ENCODE measurements at places on chromosomes 5 and 9.

- no peak for DNase-seq
These were observed 1.3 kb upstream of the HAND1 start for GRCh38 chr5:154479160-154479943.

DNA sequence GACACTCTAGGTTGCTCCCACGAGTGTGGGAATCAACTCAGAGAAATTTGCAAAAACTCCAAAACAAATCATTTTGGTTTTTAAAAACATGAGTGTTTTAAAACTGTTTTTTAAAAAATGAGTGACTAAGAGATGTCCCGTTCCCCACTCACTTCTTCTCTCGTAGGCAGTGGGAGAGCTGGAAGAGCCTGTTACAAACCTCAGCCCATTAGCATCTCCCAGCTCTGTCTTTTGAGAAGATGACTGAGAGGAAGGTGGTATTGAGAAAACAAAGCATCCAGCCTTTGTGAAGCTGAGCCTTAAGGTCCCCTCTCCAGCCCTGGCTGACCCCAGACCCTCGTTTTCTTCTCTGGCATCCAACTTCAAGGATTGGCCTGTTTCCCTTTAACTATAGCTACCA lies 4.7 kb upstream of the ANKRD33B start:
- DNase-seq, result no peak

- no peak for DNase-seq
These were observed 53.9 kb downstream of the PAM start for GRCh38 chr5:102809033-102809432.

GRCh38 chr5:36407396-36407795 lies 105.7 kb upstream of the RANBP3L start:
- DNase-seq, result no peak

DNA sequence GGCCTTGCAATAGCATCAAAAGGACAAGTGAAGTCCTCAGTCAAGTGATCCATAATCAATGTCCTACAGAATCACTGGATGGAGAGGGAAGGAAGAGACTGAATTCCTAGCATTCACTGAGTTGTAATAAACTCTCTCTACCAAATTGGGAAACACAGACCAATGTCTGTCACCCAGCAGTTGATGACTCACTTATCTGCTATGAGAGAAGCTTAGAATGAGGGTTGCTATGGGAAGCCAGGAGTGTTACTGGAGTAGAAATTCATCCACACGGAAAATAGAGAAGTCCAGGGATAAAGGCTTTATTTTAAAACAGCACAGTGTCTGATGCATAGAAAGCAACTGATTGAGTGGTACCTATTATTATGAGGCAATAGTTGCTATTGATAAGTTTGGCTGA lies 407.4 kb downstream of the BRINP1 start:
- no peak for DNase-seq

DNA sequence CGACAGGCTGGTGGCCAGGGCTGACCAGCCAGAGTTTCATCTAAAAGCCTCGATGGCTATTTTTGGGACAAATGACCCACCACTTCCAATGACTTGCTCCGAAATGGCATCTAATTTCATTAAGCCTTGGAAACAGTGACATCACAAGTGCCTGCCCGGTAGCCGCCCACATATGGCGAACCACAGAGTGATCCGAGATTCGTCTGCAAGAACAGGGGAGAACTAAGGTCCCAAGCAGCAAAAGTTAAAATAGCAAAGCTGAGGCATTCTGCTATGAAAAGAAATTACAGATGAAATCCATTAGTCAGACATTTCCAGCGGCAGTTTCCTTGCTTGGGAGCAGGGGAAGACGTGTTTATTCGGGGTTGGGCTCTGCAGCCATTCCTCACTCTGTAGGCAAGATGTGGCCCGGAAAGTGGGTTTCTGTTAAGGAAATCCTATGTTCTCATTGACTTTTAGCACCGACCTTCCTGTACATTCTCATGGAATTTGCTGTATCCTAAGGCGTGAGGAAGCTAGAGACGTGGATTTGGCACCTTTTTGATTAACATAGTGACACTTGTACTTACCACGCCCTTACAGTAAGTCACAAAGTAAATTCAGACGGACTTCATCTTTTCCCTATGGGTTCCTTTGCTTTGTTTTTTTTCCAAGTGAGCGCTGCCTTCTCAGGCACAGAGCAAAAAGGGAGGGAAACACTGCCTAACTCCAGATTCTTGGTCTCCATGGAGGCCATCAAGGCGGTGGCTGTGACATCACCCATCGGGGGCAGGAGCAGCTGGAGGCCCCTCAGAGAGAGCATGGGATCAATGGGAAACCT lies 45.1 kb downstream of the ERGIC1 start:
- DNase-seq, result peak; percentile 83

DNA sequence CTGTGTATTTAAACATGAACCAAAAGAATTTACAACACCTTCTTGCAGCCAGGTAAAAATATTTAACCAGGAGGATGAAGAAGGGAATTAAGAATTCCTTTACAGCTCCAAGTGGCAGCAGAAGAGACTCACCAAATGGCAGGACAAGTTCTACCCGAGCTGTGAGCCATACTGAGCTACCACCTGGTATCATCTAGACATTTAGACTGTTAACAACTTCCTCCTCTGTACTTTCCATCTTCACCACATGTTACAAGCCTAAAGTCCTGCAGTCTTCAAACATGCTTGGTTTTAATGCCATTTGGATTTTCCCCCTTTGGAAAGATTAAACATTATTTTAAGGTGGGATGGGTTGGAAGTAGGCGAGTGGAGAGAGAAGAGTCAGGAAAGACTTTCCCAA lies 190.2 kb downstream of the TRPM6 start:
- DNase-seq, result no peak

GRCh38 chr9:107667231-107668070 lies 177.9 kb upstream of the KLF4 start:
- peak; percentile 63 for DNase-seq

- no peak for DNase-seq
These were observed 2.7 kb upstream of the CKMT2 start for GRCh38 chr5:81230416-81230815.

GRCh38 chr5:150189728-150190502 lies at the start of gene SLC6A7:
Gene SLC6A7, plus strand, starts transcription at chr5:150190062. Its CDS starts 266 bp downstream, at chr5:150190328.
- DNase-seq, result no peak

DNA sequence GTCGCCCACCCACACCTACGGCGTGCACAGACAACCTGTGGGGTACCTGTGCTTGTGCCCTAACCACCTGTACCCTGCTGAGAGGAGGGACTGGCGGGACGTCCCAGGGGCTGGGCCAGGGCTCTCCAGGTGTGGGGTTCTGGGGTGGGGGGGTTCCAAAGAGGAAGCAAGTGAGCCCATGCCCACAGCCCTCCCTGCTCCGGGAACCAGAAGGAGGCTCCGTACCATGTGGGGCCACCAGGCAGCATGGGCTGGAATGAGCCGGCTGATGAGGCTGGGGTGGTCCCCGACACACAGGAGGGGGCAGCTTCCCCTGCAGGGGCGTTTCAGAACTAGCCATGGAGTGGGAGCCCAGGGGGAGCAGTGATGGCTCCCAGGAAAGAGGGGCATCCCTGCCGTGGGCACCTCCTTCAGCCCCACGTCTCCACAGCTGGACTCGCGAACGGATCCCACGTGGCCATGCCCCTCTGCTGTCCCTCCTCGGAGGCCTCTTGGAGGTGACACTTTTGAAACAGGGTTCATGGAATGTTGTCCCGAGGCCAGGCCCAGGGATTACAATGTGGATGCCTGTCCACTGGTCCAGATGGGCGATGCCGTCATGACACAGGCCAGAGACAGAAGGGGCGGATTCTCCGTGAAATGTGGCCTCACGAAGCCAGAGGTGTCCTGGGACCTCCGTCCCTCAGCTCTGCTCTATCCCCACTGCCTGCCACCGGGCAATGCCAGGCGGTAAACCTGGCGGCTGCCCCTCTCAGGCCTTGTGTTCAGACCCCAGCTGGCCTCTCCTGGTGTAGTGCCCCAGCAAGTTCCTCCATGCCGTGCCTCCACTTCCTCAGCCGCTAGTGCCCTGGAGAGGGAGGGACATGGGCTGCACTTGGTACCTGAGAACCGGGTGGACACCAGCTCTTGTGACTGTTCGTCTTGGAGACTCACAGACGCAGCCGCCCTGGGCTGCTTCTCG lies 33.6 kb upstream of the IRX4 start:
- DNase-seq, result no peak

GRCh38 chr9:93122721-93123221 lies 11.3 kb downstream of the NINJ1 start:
- no peak for DNase-seq

DNA sequence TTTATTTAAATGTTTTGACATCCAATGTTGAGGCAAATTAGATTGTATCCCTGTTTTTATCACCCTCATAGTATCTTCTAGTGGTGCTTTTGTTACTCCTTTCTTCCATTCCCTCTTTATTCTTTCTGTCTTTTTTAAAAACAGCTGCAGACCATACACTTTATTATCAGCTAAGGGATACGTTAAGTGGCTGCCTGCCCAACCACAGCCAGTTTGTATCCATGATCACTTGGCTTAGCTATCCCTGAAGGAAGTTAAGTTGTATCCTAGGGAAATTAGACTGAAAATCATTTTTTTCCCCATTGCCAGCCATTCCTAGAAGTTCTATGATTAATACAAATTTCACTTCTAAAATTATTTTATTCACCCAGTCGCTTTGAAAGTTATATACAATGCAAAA lies 1032.7 kb downstream of the NR2F1-AS1 start:
- DNase-seq, result no peak

- no peak for DNase-seq
These were observed 1.7 kb downstream of the GOLM1 start for GRCh38 chr9:86097510-86098224.

DNA sequence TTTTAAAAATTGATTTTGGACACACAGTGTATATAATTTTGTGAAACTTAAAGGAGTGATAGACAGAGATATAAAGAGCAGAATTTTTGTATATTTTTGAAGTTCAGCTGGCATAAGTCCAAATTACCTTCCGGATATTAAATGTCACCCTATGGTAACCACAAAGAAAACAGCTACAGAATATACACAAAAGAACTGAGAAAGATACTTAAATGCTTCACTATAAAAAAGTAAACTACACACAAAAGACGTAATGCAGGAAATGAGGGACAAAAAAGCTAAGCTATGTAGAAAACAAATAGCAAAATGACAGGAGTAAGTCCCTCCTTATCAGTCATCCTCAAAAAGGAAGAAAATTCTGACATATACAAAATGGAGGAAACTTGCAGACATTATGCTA lies 29.4 kb downstream of the HACD4 start:
- DNase-seq, result no peak

GRCh38 chr9:130287736-130288135 lies 22.2 kb downstream of the HMCN2 start:
- DNase-seq, result no peak

GRCh38 chr9:34647084-34647403 lies 569 bp downstream of the GALT start:
- no peak for DNase-seq

- DNase-seq, result no peak
These were observed 630.6 kb upstream of the SGCD start for GRCh38 chr5:155696362-155696761.

DNA sequence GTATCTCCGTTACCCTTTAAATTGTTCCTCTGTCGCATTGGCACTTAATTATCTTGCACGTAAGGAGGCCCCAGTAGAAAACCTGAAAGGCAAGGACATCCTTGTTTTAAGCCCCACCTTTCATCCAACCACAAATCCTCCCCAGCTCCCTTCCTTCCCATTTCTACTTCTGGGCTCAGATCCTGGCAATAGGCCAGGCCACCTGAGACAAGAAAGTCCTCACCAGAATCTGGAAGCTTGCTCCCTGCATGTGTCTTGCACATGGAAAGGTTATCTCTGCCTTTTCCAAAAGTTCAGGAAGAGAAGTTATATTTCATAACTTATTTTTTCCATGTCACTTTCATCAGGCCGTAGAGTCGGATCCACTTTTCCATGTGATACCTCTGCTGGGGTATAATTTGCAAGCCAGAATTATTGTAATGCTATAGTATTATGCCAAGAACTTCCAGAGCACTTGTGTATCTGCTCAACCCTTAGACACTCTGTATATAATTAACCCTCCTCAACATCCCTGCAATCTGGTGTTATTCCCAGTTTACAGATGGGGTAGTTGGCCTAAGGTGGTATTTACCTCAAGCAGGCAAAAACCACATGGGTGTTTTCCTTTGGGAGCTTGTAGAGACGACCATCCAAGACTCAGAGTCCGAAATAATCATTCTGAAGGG lies 2.6 kb upstream of the SHB start:
- no peak for DNase-seq

GRCh38 chr5:135040333-135041144 lies 6.5 kb upstream of the PITX1 start:
- DNase-seq, result no peak

DNA sequence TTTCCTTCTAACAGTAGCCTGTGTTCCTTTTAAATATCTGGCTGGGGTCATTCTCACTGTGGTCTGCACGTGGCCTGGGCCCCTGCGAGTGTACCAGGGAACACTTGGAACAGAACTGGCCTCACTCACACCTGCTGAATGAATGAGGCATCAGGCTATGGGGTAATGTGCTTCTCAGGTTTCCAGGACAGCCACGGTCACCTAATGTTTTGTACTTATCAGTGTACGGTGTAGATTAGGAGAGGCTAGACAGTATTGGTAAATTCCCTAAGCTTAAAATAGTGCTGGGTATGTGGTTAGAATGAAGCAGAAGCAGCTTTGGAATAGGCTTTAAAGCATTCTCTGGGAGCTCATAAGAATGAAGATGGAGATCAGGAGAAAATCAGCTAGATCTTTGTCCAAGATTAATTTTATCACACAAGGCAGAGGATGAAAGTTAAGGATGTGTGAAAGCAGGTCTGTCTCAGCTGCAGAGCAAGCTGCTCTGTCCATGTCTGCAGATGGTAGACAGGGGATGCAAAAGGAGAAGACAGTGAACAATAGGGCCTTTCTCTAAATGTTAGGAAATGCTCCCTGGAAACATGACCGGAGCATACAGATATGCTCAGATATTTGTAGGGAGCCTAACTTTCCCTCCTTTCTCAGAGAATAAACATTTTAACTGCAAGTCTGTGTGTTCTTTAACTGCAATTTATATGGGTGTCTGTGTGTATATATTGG lies 267.5 kb downstream of the NR3C1 start:
- DNase-seq, result no peak

- DNase-seq, result no peak
These were observed 26.1 kb upstream of the CPEB4 start for GRCh38 chr5:173862047-173862477.
